ENCODE measurements at places on chromosomes 13 and 19.

- DNase-seq = no peak
These were observed 33.8 kb upstream of the MEDAG start for GRCh38 chr13:30872276-30872594.

GRCh38 chr13:94050039-94050438 is 429.4 kb downstream of the DCT start:
- no peak for DNase-seq

- DNase-seq = no peak
These were observed 17.7 kb downstream of the TMEM161A start for GRCh38 chr19:19120308-19121231.

GRCh38 chr19:16894080-16894479 is 5.3 kb downstream of the F2RL3 start:
- DNase-seq = no peak

DNA sequence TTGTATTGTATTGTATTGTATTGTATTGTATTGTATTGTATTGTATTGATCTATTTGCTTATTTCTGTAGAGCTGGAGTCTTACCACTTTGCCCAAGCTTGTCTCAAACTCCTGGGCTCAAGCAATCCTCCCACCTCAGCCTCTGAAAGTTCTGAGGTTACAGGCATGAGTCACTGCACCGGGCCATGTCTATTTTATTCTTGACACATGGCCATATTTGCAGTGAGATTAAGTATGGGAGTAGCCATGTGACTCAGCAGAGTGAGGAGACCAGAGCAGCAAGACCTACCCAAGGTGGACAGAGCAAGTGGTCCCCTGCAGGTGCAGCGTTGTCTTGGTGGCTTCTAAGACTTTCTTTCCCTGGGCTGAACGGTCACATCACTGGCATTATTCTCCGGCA is 49.1 kb upstream of the UBAC2 start:
- DNase-seq = no peak

DNA sequence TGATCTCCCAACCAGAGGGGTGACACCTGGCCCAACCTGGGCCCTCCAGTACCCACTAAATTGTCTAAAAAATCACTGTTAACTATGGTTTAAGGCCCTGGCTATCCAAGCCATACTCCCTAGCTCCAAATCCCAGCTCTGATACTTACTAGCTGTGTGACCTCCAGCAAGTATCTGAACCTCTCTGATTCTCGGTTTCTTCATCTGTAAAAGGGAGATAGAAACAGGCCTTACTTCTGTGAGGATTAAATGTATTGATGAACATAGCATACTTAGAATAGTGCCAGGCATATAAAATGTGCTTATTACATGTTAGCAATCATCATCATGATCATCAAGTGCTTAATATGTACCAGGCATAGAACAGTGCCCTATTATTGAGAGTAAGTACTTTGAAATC is 4.7 kb downstream of the LRFN1 start:
- DNase-seq = no peak

GRCh38 chr19:39765091-39766076 is 13.3 kb upstream of the LEUTX start:
- peak; percentile 44 for DNase-seq

DNA sequence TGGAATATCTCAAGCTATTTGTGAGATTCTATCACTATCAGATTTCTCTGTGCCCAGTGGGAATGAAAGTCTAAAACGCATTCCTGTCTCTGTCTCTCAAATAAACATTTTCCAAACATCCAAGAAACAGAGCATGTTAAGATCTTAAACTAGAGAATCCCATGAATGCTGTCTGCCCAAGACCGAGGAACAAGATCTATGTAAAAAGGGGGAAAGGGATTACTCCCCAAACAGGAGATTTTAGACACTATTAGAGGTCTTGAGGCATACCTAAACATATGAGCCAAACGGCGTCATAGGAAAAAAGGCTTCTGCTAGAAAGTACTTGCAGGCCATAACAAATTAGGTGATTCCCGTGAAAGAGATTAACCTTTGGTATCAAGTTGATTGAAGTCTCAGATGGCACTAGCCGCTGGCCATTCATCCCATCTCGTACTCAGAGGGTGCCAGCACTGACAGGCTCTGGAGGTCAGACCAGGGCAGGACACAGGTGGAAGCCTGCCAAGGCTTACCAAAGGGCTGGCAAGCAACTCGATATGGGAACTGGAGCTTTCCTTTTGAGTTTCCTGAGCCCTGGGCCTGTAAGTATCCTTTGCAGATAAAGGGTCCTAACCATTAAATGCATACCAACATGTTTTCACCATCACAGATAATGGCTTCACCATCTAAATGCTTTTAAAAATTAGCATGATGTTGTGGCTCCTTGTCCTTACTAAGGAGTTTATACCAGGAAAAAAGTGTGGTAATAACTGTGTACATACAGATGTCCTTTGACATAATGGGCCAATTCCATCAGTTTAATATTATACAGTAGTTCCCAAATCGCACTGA is 225.2 kb downstream of the FOXO1 start:
- DNase-seq = no peak

DNA sequence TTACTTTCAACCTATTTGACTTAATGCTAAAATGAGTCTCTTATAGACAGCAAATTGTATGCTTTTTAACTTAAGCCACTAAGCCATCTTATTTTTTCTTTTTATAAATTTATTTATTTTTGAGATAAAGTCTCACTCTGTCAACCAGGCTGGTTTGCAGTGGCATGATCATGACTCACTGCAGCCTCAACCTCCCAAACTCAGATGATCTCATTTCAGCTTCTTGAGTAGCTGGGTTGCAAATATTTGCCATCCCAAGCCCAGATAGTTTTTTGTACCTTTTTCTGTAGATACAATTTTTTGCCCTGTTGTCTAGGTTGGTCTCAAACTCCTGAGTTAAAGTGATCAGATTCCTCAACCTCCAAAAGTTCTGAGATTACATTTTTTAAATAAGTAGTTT is 27.1 kb downstream of the ZNF714 start:
- no peak for DNase-seq

DNA sequence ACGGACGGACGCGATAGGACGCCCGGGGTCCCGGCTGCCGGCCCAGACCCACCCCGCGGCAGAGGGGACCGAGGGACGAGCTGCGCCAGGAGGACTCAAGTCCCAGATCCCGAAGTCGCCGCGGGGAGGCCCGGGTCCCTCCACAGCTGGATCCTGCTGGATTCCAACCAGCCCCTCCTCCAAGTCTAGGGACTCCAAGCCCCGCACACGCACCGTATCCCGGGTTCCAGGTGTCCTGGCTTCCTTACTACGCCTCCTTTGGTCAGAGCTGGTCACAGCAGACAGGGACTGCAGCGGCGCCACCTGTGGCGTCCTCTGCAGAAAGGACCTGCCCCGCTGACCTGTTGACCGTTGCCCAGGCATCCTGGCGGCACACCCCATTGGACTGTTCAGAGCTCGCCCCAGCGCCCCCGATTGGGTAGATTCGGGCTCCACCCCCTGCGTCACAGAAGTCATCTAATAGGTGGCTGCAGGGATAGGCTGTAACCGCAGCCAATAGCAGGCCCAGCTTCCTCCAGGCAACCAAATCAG is 29.0 kb upstream of the ZNF709 start:
- DNase-seq = no peak

GRCh38 chr13:109243311-109243951 is 543.0 kb downstream of the IRS2 start:
- DNase-seq = no peak

DNA sequence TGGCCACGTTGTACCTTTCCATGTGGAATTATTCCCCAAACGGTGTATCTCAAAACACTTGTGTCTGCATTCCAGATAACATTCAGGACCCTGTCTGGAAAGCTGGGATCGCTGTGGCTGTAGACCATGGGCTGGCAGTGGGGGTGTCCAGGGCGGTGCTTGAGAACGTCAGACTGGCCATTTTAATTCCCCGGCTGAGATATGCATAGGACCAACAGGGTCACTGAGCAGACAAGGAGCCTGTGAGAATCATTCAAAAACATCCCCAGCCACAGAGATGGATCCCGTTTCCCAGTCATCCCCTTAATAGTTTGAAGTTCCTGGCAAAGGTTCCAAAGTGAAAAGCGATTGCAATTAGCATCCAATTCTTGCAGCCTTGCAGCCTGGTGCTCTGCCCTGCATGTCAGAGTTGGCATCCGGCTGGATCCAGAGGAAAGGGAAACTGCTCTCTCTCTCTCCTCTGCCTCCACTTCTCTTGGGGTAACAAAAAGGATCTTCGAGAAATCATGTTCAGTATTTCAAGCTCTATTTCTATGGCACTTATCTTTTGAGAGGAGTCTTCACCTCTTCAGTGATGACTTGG is 41.6 kb downstream of the IFT88 start:
- no peak for DNase-seq

DNA sequence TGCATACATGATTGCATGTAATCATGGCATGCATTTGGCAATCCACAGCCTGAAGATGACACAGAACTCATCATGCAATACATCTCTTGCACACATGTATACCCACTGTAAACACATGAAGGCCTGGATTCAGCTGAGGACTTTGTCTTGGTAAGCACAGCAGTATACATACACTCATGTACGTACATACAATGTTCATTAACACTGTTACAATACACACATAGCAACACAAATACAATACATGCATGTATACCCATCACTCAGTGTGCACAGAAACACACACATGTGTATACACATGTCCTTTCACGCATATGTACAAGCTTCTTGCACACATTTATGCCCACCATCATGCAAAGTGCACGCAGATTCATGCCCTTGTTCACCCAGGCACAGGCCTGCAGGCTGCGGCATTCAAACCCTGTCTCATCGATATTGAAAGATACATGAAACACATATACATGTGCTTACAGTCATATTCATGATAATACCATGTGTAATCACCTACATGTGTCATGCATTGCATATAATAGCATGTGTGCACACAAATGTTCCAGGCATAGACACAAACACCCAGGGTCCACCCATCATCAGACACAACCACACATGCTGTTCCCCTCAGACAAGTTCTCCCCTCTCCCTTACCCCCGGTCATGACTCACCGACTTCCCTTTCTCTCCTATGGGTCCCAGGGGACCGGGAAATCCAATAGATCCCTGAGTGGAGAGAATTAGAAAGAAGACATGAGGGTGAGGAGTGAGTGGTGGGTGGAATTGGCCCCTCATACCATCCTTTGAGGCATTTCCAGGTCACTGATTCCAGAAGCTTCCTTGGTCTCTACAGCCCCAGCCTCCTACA is 28.7 kb downstream of the COL5A3 start:
- peak; percentile 7 for DNase-seq

DNA sequence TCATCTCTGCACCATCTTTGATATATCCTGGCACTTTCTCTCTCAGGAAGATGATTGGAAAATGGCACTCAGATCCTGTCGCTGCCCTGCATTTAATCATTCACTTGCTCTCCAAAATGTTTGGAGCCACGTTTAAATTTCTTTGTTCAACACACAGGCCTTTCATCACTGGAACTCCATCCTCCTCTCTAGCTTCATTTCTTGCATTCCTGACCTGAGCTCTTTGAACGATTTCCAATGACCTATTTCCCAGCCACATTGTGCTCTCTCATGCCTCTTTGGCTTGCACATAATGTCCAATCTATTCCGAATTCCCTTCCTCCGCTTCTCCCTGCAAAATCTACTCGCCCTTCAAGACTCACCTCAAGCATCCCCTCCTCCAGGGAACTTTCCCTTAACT is 287.4 kb upstream of the NBEA start:
- DNase-seq = no peak

DNA sequence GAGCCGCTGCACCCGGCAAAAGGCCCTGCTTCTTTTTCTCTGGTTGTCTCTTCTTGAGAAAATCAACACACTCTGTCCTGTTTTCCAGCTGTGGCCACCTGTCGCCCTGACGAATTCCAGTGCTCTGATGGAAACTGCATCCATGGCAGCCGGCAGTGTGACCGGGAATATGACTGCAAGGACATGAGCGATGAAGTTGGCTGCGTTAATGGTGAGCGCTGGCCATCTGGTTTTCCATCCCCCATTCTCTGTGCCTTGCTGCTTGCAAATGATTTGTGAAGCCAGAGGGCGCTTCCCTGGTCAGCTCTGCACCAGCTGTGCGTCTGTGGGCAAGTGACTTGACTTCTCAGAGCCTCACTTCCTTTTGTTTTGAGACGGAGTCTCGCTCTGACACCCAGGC is 17.2 kb downstream of the LDLR start:
- DNase-seq = no peak

DNA sequence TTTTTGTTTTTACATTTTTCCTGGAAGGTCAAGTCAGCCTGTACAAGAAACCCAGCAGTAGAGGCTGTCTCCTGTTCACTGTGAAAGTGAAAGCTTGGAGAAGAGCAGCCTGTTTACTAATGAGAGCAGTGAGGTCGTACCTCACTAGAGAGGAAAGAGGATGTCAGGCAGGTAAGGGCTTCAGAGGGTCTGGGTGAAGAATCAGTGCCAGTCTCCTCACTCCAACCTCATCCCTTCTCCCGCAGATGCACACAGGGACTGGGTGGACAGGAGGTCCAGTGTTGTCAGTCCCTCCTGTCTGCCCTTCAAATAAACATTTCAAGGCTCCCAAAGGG is 462.5 kb downstream of the KLF5 start:
- DNase-seq = peak; percentile 21

- no peak for DNase-seq
These were observed 608.6 kb upstream of the MIR17HG start for GRCh38 chr13:90738881-90739280.

DNA sequence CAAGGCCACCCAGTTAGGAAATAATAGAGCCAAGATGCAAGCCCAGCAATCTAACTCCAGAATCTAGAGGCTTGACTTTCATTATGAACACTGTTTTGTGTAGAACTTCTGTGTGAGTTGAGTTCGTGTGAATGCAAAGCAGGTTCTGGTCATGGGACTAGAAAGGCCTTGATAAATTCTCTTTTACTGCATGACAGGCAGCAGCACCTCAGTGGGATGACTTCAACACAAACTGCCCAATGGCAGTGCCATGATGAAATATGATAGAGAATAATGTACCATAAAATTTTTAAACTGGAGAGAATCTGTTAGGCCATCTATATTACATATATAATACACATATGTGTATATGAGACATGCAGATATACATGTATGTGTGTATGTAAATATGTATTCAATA is 214.5 kb downstream of the KLF5 start:
- DNase-seq = no peak

- DNase-seq = no peak
These were observed 29.3 kb downstream of the ZNF566 start for GRCh38 chr19:36460046-36460445.

DNA sequence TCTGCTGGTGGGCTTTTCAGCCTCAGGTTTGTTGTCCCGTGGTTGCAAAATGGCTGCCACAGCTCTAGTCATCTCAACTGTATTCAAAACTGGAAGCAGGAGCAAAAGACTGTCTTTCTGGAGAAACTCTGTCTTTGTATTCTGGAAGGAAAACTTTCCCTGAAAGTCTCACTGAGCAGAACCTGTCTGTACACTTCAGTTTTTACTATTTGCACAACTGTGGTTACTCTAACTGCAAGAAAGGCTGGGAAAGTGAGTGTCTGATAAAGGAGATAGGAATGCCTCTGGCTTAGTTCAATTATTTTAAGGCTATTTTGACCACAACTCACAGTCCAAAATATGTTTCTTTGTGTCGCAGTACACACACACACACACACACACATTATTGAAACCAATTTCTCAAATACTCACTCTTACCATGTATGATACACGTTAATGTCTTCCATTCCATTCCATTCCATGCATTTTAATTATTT is 49.7 kb upstream of the EHD2 start:
- DNase-seq = no peak
